Activated CD4-positive, alpha-beta T cell treated with anti-CD3 and anti-CD28 coated beads for 1 hour (primary cell): ENCODE measurements at places on chromosomes 5 and 9.

DNA sequence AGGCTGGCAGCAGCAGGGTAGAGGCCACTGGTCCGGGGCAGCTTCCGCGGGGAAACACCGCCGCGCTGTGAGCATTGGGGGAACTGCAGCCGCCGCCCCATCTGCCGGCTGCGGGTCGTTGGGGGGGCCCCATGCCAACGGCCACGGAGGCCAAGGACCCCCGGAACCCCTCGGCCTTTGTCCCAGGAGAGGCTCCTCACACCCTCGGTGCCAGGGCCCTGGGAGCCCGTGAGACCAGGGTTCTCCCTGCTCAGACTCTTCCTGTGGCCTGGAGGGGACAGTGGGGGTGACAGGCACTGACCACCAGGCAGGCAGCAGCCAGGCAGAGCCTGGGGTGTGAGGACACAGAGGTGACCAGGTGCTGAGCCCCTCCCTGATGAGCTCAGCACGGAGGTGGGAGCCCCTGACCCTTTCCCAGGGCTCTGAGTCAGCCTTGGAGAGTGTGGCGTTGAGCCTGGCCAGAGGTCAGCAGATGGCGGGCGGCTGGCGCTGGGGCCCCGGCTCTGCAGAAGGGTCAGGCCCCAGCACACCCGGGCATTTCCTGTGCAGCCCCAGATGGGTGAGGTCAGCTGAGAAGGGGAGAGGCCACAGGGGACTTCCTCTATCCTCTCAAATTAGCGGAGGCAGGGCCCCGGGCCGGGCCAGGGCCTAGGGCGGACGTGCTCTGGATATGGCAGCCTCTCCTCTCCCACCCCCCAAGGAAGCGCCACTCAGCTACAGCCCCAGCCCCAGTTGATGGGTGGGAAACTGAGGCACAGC lies 17.9 kb upstream of the EGFL7 start:
- peak; percentile 58 for DNase-seq

DNA sequence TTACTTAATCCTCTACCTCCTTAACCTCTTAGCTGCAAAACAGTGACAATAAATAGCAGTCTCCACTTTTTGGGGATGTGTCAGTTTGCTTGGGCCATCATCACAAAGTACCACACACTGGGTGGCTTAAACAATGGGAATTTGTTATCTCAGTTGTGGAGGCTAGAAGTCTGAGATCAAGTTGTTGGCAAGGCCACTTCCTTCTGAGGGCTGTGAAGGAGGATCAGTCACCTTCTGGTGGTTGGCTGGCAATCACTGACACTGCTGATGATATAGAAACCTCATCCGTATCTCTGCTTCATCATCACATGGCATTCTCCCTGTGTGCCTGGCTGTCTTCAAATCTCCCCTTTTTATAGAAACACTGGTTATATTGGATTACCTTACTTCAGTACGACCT lies 187.1 kb upstream of the TBC1D2 start:
- no peak for DNase-seq

DNA sequence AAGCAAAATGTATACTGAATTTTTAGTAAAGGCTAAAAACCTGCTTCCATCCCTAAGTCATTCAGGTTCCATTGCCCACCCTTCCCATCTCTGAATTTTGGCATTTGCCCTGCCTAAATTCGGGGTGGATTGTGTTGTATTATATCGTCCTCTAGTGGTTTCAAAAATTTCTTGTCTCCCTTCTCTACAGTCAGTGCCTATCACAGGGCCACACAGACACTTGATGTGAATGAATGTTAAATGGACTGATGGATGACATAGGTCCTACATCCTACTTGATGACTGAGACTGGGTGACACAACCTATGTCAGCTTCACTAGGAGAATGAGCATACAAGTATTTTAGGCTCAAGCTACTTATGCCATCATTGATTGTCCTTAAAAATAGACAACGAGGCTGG lies 45.6 kb upstream of the SLC30A5 start:
- DNase-seq: no peak

GRCh38 chr9:20604562-20604961 lies 17.7 kb downstream of the MLLT3 start:
- no peak for DNase-seq

DNA sequence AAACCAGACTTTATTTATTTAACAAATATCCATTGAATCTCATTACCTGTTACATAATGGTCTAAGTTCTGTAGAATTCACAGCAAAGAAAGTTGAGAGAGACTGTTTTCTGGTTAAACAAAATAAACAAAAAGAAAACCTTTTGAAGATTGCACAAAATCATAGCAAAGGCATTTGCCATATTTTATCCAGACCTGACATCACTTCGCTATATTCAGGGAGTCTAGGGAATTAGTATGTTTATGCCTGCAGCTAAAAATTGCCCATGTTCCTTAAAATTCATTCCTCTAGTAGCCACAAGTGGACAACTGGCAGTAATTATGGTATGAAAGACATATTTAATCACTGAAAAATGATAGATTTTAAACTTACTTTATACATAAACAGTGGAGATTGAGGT lies 577.0 kb upstream of the DAB2 start:
- no peak for DNase-seq

- no peak for DNase-seq
Observed at GRCh38 chr5:158751961-158752655, 347.6 kb downstream of the EBF1 start.

- no peak for DNase-seq
Observed at GRCh38 chr5:9507974-9508373, 37.9 kb downstream of the SEMA5A start.
